NCI-H510A (cell line): ENCODE measurements at places on chromosomes 1 and 21.

DNA sequence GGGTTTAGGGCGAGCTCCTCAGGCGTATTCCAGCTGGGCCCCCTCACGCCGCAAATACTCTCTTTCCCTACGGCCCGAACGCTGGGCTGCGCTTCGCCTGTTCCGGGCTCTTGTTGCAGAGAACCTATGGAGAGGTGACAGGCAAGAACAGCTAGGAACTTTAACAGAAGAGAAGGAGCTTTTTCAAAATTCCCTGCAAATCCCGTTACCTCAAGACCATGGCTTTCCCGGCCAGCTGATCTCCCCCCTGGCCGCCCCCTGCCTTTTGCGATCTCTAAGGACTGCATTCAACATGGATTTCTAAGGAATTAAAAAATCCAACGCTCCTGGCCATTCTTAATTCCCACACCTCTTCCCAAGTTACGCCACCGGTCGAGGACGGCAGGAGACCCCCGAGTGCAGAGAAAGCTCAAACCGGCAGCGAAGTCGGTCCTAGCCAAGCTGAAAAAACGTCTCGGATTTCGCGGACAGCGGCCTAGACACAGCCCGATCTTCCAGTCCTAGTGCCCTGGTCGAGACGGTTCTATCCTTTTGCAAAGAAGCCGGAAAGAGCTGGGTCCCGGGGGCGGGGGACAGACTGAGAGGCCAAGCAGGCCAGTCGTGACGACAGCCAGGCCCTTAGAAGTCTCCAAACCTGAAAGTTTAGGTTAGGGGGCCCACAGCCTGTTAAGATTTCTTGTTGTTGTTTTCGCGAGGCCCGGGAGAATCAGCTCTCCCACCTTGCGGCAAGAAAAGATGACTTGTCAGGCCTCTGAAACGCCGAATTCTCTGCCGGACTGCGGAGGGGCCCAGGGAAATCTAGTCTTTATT lies 1.1 kb upstream of the TBX15 start:
- no peak for DNase-seq

GRCh38 chr1:26285366-26286063 lies 5.6 kb downstream of the SH3BGRL3 start:
- DNase-seq, result no peak

- no peak for DNase-seq
Observed at GRCh38 chr1:95017775-95018174, 55.0 kb downstream of the ALG14 start.

GRCh38 chr1:184596950-184597645 lies 157.6 kb downstream of the EDEM3 start:
- DNase-seq, result no peak

DNA sequence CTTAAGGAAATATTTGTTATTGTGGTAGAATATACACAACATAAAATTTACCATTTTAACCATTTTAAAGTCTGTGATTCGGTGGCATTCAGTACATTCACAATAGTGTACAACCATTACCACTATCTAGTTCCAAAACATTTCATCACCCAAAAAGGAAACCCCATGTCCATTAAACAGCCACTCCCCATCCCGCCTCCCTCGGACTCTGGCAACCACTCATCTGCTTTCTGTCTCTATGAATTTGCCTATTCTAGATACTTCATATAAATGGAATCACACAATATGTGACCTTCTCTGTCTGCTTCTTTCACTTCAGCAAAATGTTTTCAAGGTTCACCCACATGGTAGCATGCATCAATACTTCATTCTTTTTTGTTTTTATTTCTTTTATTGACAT lies 51.3 kb downstream of the PTP4A2 start:
- DNase-seq, result no peak

GRCh38 chr1:93675271-93675670 lies 6.4 kb downstream of the BCAR3 start:
- no peak for DNase-seq

- DNase-seq, result no peak
Observed at GRCh38 chr1:25054526-25055323, 124.6 kb upstream of the RUNX3 start.

GRCh38 chr1:39326836-39327235 lies 122.3 kb downstream of the MACF1 start:
- no peak for DNase-seq

DNA sequence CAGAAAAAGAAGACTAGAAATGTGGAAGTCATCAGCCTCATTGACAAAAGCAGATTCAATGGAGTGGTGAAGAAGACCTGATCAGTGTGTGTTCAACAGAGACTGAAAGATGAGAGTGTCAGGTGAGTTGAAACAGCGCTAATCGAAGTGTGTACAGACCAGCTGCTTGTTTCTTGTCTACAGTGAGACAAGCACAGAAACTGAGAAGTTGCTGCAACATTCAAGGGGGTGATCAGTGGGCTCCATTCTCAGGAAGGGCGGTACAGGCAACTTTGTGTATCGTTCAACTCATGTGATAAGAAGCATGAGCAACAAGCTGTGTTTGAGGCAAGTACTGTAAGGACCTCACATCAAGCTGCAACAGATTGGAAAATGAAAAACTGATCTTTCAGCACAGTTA lies 19.4 kb downstream of the DSCAM start:
- DNase-seq, result no peak

GRCh38 chr1:232841823-232842565 lies 36.8 kb downstream of the MAP10 start:
- DNase-seq, result no peak

- no peak for DNase-seq
Observed at GRCh38 chr1:29249951-29250581, 13.7 kb downstream of the PTPRU start.

GRCh38 chr1:44537956-44538355 lies 132.9 kb downstream of the RNF220 start:
- no peak for DNase-seq

DNA sequence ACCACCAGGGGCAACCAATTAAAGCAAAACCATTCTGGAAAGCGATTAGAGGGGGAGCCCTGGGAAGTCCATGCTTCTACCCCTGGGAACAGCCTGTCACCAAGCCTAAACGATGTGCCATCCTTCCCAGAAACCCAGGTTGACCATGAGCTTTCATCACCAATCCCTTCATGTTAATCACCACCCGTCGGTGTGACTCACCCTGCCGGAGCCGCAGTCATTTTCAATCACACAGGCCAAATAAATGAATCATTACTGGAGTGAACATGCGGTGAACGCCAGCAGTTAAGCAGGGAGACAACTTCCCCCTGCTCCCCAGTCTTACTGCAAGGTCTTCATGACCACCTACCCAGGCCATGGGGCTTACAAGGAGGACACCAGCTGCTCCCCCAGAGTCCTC lies 308.8 kb downstream of the AJAP1 start:
- no peak for DNase-seq

GRCh38 chr1:200223207-200223606 lies 186.6 kb downstream of the ZNF281 start:
- no peak for DNase-seq

GRCh38 chr1:40312238-40313205 lies 4.6 kb downstream of the COL9A2 start:
- DNase-seq, result no peak

GRCh38 chr1:149977345-149977744 lies 33.2 kb downstream of the OTUD7B start:
- peak; percentile 61 for DNase-seq

GRCh38 chr1:9905010-9905409 lies 5.1 kb downstream of the CTNNBIP1 start:
- no peak for DNase-seq

DNA sequence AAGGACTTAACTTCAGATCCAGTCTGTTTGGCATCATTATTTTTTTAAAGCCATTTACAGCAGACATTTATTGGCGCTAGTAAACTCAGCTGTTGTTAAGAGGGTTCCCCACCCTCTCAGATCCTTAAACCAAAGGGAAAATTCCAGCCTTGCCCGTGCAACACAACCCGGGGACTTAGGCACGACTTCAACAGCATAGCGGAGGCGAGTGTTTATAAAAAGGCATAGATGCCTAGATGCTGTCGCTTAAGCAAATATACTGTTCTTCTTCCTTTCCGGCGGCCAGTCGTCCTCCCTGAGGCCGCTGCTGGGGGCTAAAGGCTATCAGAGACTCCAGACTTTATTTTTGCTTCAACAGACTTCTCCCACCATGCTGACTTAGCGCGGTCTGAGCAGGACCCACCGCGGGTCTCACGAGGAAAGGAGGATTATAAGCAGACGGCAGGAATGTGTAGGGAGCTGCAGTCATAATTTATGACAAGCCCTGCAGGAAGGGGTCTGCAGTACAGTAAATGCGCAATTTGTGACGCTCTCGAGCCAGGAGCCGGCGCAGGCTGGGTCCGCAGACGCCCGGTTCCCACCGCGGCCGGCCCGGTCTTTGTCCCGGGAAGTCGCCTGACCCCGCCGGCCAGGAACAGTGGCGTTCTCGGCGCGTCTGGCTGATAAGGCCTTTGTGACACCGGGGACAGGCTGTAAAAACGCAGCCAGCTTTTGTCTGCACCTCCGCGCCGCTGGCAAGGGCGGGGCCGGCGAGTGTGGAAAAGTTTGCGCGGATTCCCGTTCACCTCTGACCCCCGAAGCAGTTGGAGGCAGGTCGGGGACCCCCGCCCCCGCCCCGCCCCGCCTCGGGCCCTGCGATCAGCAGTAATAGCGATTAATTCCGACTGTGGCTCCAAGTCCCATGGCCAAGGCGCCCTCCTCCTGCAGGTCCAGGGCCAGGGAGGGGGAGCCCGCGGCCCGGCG lies 61.2 kb upstream of the ARHGEF16 start:
- DNase-seq, result no peak

DNA sequence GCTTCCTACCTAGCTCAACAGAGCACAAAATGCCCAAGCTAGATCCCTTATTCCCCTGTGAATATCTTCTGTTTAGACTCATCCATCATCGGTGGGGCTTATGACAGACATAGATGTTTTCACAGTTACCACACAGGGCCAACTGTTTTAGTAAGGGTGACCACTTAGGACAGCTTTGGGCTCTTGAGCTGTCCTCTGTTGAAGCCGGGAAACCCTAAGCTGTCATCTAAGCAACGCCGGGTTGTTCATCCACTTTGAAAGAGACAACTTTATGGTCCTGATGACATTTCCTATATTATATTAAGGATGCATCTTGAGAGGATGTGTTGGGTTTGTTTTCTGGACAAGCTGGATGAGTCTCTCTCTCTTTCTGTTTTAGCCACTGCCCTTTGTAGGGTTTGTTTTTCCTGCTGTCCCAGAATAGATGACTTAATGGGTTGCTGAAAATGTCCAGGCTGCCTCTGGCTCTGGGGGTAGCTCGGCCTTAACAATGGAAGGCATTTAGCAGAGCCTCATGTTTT lies 110.5 kb upstream of the UBE2U start:
- DNase-seq, result no peak

DNA sequence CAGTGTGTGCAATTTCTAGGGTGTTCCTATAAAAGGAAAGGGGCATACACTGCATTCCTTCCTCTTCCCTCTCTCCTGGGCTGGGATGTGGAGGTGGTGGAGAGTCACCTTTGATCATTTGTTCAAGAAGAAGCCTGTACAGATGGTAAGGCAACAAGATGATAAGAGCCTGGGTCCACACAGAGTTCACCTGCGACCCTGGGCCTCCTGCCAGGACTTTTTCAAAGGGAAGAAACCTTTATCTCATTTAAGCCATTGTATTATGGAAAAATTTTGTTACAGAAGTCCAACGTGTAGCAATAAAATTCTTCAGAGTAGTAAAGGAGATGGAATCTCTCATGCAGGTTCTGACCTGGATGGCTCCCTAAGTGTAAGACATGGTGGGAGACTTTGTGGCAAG lies 189.1 kb downstream of the MIS18A start:
- DNase-seq, result no peak
